NCI-H1694 treated with DMSO at 0.1 percent for 48 hours (cell line): ENCODE measurements at places on chromosomes 7 and 10.
A peak's percentile ranks its signal among the peaks of the same experiment; 100 is the strongest.

DNA sequence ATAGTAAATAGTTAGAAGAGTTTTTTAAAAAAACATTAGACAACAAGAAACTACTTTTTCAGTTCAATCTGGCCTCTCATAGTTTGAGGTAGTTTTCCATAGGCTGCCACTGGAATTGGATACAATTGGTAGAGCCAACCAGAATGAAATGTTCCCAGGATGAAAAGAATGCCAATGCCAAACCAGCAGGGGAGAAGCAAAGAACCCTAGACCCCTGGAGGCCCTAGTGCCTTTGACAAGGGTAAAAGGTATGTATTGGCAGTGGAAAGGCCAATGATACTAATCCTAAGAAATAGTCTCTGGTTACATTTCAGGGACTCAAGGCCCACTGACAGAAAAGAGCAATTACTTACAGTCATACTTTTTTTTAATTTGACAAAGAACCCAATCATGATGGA lies 77.4 kb upstream of the SEM1 start:
- no peak for DNase-seq

GRCh38 chr10:5125315-5126044 lies 31.3 kb downstream of the AKR1C3 start:
- DNase-seq, result no peak

DNA sequence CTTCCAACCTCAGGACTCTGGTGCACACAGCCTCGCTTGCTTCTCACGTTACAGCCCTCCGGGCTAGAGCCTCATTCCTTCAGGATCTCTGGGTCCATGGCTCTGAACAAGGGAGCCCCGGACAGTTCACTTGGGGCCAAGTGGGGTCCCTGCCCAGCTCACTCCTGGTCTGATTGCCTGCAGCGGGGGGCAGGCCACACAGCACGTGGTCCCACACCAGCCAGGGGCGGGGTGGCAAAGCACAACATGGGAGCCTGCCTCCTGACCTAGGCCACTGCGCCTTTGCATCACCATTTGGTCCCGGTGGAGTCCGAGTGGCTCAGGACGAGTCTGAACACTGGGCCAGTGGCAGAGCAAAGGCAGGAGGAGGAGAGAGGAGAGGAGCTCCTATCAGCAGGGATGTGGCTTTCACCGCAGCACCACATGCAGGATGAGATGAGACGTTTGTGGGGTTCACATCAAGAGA lies 13.4 kb upstream of the CRYGN start:
- no peak for DNase-seq

DNA sequence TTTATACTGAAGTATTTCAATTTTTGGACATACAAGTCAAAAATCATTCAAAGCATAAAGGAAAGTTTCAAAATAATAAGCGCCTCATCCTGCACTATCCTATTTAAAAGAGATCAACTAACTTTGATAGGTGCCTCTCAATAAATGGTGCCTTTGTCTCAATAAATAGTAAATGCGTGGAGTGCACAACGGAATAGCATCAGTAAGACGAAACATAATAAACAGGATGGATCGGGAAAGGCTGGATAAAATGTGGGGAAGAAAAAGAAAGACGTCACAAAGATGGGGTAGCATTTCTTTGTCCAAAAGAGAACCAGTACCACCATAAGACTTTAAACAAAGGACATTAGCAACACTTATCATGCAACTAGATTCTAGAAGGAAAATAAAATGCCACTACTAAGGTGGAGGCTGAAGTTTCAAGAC lies 571 bp upstream of the PRKAR2B start:
- DNase-seq, result no peak

GRCh38 chr7:11175887-11176286 lies 202.2 kb downstream of the PHF14 start:
- DNase-seq, result no peak

DNA sequence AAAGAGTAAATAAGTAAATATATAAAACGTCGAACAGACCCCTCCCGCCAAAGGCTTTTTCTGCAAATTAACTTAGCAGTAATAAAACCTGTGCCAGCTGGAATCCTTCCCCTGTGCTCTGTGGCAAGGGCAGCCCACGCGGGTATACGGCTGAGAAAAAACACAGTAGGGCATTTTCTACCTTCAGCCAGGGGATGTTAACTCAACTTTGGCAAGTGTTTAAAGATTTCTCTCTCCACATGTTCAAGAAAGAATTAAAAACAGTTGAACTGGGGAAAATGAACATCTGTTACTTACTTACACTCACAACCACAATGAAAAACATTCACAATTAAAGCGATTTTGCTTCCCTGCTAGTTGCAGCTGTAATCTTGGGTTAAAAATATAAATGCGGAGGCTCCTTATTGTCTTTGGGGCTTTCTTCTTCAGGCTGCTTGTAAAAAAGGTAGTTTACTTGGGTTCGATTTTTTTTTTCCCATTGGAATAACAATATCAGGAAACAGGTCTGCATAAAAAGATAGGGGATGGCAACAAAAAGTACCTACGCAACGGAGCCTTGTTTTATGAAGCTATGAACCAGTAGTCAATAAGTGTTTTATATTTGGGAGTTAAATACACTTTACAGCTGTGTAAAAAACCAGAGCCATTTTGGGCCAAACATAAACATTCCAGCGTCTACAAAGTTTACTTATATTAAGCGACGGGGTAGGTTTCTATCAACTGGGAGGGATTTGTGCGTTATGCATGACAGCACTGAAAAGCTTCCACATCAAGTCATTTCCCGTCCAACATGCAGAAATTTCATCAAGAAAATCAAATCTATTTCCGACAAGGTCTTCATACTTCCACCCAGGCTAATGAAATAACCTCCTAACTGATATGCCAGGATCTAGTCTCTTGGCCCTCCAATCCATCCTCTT lies 132.7 kb downstream of the TAX1BP1 start:
- peak; percentile 2 for DNase-seq

DNA sequence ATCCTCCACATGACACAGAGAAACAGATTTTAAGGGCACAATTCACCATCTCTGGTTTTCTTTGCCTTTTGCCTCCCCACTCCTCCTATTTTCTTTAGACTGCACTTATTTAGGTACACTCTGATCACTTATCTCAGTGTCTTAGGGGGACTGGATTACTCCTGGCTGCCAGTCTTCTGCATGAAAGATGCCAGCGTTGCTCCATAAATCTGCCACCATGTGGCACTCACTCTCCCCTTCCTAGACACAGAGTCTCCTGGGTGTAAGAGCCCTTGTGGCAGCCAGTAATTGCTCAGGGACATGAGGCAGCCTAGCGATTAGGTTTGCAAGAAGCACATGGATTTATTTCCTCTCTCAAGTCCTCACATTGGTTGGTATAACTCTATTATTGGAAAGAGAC lies 34.5 kb upstream of the RBM20 start:
- peak; percentile 49 for DNase-seq

- DNase-seq, result no peak
Measured at GRCh38 chr10:12741360-12741804, 260.1 kb downstream of the CCDC3 start.

- DNase-seq, result no peak
Measured at GRCh38 chr7:120156476-120156875, 116.5 kb upstream of the KCND2 start.

- DNase-seq, result peak; percentile 21
Measured at GRCh38 chr7:106075937-106076336, 36.2 kb downstream of the SYPL1 start.

GRCh38 chr7:78052112-78052511 lies 253.5 kb downstream of the PHTF2 start:
- no peak for DNase-seq

DNA sequence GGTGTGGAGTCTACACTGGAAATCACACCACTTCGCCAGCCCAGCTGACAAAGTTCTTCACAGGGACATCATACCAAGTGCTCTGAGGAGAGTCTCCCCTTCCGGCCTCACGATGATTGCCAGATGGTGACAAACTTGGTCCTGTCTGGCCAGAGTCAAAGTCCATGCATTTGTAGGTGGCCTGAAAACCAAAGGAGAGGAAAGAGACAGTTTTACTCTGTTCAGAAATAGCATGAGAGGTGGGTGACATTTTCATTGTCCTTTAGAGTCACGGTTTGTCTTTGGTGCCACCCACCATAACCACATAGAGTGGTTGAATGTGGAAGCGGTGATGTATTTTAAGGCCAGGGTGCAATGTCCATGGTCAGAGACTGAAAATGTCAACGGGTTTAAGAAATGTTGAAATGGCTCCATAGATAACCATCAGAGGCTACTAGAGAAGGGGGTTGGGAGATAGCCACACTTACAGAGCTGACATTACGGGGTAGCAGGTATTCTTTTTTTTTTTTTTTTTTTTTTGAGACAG lies 33.0 kb downstream of the BTBD16 start:
- DNase-seq, result no peak

GRCh38 chr10:45673074-45673648 lies 589 bp upstream of the ZFAND4 start:
- DNase-seq, result no peak

DNA sequence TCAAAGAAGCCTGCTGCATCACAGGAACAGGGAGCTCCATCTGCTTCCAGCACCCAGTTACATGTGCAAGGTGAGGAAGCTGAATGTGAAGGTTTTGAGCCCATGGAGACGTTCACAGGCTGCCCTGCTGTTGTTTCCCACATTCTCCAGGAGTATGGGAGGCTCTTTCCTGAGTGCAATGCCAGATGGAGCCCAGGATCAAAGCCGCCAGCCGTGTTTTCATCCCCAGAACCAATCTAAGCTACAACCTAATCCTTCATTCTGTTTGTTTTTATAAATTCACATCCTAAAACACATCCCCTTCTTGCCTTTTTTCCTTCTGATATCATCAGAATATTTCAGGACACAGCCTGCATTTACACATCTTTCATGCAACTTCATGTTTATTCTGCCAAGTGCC lies 98.9 kb upstream of the PRR15 start:
- DNase-seq, result no peak

DNA sequence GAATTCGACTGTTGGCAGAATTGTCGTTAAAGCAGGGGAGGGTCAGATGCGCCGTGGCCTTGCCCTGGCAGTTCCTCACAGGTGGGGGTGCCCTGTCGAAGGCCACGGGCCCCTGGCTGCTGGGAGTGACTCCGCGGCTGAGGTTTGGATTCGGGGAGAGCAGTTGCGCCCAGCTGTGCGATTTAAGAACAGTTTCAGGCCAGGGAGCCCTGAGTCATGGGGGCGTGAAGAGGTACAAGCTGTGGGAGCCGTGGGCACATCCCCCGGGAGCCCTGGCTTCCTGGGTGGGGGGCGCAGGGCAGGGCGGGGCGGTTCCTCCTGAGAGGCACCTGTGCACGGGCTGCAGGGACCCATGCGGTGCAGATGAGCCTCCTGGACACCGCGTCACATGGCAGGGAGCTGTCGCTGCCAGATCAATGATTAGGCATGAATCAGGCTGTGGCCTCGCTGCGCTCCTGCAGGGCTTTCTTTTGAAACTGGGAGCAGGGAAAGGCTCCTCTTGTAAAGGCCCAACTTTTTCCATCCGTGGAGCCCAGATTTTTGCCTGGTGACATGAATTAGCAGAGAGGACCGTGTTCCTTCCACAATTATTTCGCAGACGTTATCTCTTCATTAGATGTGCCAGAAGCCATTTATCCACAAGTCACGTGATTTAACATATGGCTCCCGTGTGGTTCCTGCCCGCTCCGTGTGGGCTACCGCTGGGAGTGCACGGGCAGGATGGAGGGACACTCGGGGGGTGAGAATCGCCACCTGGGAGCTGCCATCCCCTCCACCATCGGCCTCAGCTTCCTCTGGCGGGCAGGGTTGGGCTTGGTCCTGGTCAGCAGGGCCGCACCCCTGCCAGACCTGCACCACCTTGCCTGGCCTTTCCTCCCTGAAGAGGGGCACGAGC lies 918 bp downstream of the PWWP2B start:
- DNase-seq, result peak; percentile 14

- DNase-seq, result no peak
Measured at GRCh38 chr7:30965372-30965771, 1.6 kb downstream of the GHRHR start.
